NCI-H524 treated with DMSO at 0.1 percent for 48 hours (cell line): ENCODE measurements at places on chromosomes 11 and 22.

DNA sequence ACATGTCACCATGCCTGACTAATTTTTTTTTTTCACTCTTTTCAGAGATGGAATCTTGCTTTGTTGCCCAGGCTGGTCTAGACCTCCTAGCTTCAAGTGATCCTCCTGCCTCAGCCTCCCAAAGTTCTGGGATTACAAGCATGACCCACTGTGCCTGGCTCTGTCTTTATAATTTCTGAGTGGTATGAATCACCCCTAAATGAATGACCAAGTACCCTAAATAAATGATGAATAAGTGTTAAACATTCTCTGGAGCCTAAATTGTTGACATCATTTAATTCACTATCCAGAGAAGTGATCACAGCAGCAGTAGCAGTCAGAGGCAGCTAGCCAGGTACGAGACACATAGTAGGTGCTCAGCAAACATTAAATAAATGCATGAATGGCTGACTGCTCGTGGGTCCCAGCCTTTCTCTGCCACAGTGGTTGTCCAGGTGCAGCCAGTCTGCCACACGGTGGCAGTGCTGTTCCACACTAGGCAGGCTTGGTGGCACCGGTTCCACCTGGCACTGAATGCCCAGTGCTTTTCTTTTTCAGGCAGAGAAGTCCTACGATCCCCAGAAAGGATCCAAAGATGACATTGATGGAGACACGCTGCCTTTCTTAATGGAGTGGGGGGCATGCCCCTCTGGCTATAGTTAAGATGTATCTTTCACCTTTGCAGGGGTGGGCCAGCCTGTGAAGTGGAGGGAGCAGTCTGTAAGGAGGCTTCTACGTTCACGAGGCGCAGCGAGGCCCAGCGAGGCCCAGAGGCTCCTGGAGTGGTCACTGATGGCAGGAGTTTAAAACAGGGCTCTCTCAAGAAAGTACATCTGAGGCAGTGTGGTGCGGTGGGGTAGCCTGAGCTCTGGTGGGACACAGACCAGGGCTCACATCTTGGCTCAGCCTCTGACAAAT lies 8.7 kb upstream of the TTC12 start:
- no peak for DNase-seq

DNA sequence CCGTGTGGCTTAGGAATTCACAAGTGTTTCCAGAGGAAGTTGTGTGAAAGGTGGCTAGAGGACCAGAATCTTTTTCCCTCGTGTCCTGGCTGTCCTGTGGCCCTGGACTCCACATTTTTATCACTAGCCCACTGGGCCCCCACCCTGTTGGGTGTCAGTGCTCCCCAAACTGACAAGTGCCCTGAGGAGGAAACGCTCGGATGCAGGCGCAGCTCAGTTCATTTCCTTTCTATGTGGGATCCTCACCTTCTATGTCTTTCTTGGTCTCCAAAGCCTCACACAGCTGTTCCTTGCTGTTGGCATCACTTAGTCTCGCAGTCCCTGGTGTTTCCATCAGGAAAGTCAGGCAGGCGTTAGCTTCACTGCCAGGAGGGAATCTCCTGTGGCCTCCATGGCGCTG lies 68.0 kb upstream of the KCNQ1OT1 start:
- DNase-seq, result no peak

- no peak for DNase-seq
Measured at GRCh38 chr11:101444851-101445250, 139.0 kb downstream of the TRPC6 start.

DNA sequence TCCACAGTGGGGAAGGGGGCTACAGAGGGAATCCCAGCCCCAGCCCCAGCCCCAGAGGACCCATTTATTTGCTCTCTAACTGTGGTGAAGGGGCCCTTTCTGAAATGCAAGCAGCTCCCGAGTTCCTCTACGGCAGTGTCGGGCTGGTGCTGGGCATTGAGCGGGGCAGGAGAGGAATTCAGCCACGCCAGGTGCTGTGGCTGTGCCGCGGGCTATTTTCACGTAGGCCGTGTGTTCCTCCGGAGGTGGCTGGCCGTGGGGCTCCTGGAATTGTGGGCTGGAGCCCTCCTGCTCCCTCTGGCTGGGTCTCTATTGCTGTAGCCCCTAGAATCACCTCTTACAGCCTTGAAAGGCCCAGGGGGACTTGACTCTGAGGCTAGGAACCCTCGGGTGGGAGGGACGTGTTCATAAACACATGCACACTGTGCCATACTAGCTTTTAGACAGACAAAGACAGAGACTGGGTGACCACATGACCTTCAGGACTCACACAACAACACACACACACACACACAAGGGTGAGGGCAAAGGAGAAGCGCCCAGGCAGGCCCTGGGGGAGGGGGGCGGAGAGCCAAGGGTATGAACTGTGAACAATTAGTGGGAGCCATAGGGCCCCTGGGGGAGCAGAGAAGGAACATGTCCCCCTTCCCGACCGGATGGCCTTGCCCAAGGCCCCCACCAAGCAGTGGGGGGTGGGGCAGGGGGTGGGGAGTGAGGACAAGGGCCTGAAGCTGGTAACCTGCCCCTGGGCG lies 48.4 kb upstream of the SYT7 start:
- no peak for DNase-seq

DNA sequence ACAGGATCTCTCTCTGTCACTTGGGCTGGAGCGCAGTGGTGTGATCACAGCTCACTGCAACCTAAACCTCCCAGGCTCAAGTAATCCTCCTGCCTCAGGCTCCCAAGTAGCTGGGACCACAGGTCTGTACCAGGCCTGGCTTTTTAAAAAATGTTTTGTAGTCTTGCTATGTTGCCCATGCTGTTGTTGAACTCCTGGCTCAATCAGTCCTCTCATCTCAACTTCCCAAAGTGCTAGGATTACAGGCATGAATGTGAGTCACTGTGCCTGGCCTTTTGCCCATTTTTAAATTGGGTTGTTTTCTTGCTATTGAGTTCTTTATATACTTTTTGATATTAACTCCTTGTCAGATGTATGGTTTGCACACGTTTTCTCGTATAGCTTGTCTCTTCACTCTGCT lies 33.0 kb upstream of the PITPNB start:
- DNase-seq, result no peak

DNA sequence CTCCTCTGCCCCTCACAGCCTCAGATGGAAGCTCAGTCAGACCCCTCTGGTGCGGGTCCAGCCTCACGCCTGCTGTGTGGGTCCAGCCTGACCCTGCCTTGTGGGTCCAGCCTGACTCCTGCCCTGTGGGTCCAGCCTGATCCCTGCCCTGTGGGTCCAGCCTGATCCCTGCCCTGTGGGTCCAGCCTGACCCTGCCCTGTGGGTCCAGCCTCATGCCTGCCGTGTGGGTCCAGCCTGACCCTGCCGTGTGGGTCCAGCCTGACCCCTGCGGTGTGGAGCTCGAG lies 445.3 kb downstream of the BRD1 start:
- no peak for DNase-seq

DNA sequence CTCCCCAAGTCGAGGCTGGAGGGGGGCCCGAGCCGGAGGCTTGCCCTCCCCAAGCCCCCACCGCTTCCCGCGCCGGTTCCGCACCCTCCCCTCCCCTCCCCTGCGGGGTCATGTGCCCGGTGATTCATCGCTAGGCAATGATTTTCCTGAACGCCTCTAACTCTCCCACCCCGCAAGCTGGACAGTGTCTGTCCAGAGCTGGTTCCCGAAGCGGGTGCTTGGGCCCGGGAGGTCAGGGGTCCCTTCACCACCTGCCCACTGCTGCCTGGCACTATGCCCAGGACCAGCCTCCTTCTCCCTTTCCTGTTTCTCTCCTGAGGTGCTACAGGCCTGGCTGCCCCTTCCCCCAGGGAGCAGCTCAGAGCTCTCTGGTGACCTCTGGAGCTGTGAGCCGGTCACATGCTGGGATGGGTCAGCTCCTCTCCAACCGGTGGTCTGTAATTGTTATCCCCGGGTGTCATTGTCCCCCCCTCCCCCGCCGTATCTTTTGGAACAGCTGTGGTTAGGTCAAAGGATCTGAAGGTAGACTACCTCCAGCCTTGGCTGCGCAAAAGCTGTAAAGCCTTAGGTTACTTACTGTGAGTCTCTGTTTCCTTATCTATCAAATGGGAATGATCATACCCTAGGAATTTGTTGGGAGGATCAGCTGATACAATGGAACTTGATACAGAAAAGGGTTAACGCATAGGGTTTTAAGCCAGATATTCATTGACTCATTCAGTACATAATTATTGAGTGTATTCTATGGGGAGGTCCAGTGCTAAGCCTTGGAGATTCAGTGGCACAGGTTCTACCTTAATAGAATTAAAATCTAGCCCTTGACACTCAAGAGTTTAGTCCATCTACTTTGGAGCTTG lies 753 bp downstream of the STX3 start:
- DNase-seq, result no peak

GRCh38 chr22:17436382-17436980 lies 67.2 kb downstream of the CECR2 start:
- no peak for DNase-seq

DNA sequence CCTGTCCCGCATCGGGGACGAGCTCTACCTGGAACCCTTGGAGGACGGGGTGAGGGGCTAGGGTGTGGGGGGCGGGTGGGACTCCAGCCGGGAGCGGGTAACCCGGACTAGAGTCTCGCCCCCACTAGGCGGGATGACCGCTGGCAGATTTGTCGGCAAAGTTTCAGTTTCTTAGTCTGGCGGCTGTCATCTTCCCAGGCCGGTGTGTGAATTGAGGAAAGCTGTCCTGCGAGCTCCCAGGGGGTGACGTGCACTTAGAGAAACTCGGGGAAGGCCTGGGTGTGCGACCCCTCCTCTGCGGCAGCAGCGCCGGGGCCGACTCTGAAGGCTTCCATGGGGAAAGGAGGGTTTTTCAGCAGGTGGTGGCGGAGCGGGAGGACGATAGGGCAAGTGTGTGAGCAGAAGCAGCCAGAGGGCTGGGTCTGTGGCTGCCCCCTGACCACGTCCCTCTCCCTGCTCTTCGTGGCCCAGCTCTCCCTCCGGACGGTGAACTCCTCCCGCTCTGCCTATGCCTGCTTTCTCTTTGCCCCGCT lies 463 bp downstream of the RAD9A start:
- DNase-seq, result no peak

DNA sequence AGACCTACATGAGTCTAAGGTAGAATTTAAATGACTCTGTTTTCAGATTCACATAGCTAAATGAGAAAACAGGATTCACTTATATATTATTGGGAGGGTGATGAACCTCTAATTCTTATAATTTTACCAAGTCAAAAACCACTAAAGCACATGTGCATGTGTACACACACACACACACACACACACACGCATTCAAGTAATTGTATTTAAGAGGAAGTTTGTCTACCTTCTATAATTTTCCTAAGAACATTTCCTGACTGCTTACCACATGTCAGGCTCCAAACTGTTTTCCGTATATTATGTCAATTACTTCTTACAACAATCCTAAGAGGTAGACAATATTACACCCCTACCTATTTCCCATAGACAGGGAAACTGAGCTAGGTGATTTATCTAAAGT lies 6.7 kb downstream of the RNF141 start:
- no peak for DNase-seq

- no peak for DNase-seq
Measured at GRCh38 chr11:128608746-128609407, 21.5 kb upstream of the ETS1 start.

DNA sequence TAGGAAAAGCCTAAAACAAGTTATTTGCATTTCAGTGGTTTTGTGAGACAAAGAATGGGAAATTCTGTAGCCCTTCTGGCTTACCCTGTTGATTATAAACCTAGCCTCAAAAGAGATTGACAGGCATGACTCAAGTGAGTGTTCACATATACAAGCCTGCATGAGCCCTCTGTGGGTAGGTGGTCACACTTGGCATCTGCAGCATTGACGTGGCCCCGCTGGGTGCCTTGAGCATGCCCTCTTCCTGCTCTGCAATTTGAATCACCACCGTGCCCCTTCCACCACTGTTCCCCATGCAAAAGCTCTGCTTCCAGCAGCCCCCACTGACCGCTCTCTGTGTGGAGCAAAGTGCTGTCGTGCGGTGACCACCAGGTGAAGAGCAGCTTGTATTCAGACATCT lies 21.0 kb upstream of the ADSL start:
- no peak for DNase-seq

DNA sequence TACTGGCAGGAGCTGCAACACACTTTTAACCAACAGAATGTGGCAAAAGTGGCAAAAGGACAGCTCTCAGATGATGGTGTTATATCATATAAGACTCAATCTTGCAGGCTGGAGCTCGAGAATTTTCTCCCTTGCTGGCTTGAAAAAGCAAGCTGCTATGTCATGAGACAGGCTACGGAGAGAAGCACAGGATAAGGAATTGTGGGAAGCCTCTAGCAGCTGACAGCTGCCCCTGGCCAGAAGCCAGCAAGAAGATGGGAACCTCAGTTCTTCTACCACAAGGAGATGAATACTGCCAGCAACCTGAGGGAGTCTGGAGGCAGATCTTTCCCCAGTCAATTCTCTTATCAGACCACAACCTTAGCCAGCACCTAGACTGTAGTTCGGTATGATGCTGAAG lies 24.6 kb downstream of the FXYD6 start:
- DNase-seq, result no peak

GRCh38 chr11:555780-556661 lies 4.5 kb downstream of the LMNTD2 start:
- DNase-seq, result no peak

DNA sequence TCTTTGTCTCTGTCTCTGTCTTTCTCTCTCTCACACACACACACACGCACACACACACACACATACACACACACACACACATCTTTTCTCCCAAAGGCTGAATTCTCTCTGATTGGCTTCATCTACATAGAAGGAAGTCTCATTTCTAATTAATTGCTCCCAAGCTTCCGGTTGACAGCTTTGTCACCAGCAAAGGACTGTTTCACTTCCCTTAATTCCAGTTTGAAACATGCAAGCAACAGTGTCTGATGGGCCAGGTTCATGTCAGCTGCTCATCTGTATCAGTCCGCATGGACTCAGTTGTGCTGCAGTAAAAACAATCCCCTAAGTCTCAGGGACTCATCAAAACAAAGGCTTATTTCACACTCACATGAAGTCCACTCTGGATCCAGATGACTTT lies 16.2 kb upstream of the PVALB start:
- no peak for DNase-seq
